ENCODE measurements at places on chromosomes 4 and X.

GRCh38 chr4:87851953-87852352 lies 19.2 kb downstream of the MEPE start:
- DNase-seq = no peak

GRCh38 chr4:80913381-80913780 lies 117.1 kb upstream of the BMP3 start:
- no peak for DNase-seq

GRCh38 chrX:49884290-49884862 lies 5.1 kb downstream of the USP27X start:
- DNase-seq = peak; percentile 72

DNA sequence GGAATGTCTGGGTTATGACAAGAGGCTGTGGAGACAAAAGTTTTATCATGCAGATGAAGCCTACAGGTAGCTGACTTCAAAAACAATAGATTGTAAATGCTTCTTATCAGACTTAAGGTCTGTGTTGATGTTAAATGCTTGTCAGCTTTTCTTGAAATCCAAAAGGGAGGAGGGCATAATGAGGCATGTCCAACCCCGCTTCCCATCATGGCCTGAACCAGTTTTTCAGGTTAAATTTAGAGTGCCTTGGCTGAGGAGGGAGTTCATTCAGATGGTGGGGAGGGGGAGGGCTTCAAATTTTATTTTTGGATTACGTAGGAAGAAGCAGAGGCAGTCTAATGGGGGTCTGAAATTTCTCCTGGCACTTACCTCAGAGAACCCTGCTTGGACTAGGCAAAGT lies 207.7 kb upstream of the HDX start:
- no peak for DNase-seq

DNA sequence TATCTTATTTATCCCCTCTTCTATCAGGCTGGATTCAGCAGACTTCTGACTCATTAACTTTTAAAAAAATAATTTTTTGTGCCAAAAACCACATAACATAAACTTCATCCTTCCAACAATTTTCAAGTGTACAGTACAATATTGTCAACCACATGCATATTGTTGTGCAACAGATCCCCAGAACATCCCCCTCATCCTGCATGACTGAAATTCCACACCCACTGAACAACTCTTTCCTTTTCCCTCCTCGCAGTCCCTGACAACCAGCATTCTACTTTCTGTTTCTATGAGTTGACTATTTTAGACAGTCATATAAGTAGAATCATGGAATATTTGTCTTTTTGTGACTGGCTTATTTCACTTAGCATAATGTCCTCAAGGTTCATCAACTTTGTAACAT lies 2.2 kb upstream of the MID2 start:
- DNase-seq = no peak

GRCh38 chr4:63492515-63492914 lies 916.7 kb downstream of the TECRL start:
- DNase-seq = no peak

DNA sequence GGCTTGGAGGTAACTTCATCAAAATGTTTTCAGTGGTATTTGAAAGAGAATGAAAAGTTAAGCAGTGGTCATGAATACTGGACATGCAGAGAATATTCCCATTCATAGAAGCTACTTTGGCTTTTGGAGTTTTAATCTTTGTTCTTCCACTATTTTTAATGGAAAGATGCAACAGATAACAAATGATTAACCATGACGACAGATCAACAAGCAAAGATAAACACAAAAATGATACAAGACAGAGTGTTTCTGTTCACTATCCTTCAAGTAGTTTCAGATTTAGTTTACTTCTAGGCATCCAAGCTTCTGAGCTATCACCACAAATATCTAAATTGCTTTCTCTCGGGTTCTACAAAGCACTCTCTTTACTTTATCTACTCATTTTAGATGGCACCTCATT lies 1004.9 kb upstream of the ADGRL3 start:
- DNase-seq = no peak

- DNase-seq = no peak
Observed at GRCh38 chrX:101206471-101206870, 13.1 kb upstream of the DRP2 start.

DNA sequence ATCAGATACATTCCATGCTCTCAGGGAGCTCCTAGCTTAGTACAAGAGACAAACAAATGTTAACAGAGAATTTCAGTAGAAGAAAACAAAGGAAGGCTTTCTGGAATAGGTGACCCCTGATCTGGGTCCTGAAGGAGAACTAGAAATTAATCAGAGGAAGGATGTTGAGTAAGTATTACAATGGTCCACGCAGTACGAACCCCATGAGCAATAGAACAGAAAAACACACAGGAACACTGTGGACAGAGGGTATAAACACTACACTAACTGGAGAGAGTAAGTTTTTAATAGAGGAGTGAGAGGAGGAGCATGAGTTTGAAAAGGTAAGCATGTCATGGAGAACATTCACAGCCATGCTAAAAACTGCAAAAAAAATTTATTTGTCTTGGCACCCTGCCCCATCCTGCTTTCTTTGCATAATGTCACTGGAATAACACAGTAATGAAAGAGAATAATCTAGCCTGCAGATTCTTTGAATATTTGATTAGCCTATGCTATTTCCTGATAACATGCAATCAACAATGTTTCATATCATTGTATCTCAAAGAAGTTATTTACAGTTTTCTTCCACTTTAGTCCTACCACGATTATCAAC lies 140.3 kb upstream of the ZXDB start:
- no peak for DNase-seq

- DNase-seq = no peak
Observed at GRCh38 chr4:126137782-126138170, 823.0 kb downstream of the FAT4 start.

- DNase-seq = no peak
Observed at GRCh38 chr4:85901500-85901899, 426.6 kb downstream of the ARHGAP24 start.

DNA sequence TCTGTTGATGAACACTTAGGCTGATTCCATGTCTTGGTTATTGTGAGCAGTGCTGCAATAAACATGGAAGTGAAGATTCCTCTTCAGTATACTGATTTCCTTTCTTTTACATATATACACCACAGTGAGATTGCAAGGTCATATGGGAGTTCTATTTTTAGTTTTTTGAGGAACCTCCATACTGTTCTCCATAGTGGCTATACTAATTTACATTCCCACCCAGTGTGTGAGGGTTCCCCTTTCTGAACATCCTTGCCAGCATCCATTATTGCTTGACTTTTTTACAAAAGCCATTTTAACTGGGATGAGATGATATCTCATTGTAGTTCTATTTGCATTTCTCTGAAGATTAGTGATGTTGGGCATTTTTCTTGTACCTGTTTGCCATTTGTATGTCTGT lies 80.5 kb upstream of the GALNT7 start:
- no peak for DNase-seq

DNA sequence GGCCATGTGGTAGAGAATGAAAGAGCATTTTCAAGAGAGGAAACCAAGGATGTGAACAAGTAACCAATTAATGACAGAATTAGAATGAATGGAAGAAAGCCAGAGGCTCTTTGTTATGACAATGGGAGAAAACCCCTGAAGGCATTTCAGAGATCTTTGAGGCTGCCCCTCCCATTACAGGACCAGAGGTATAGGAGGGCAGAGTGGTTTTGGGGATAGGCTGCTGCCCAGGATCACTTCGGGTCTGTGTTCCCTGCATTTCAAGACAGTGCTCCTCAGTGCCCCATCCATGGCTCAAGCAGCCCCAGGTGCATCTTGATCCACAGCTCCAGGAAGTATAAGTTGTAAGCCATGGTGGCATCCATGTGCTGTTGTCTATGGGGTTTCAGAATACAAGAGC lies 124.0 kb upstream of the HPF1 start:
- DNase-seq = no peak

- peak; percentile 76 for DNase-seq
Observed at GRCh38 chr4:41214136-41214824, at the start of gene APBB2. Gene APBB2, minus strand, starts transcription at chr4:41214542. Its CDS starts 181,288 bp downstream, at chr4:41033254.

DNA sequence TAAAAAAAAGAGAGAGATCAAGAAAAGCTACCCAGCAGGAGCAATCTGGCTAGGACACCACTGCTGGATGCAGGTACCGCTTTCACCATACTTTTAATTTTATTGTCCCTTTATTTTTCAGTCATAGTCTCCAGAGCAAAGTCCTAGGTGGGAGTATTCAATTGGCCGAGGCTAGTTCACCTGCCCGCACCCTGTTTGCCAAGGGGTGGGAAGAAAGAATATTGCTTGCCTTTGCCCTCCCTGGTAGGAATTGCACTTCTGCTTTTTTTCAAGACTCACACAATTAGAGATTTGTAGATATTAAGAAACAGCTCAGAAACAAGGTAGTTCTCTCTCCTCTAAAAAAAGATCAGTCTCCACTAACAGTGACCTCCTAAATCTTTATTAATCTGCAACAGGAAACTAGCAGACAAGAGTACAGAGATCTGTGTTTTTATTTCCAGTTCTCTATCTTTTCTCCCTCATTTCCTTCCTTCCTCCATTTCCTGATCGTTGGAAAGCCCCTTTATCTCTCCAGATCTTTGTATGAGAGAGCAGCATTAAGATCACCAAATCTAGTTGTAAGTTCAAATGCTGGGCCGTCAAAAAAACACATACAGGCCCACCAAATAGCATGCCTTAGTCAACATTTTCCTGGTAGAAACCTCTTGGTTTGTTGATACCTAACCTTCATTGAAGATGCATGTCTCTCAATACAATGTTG lies 9.4 kb upstream of the RPGR start:
- DNase-seq = no peak

GRCh38 chr4:143458966-143459365 lies 54.5 kb upstream of the SMARCA5 start:
- DNase-seq = no peak

GRCh38 chrX:149939655-149939904 lies 1.3 kb upstream of the EOLA2 start:
- DNase-seq = no peak

DNA sequence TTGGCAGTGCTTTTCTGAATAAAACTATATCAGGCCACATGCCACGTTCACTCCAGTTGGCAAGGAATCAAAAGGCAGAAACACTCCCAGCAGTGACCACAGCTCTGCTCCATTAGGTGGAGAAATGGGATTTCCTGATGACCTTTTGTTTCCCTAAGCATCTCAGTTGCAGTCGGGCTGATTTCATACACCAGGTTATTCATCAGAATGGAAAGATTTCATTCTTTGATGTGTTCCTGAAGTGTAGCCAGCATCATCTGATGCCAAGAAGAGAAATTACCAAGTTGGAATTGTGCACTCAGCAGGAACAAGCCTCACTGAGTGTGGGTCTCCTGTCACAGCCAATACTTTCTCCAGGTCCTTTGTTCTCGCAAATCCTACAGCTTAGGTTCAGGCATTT lies 193.7 kb downstream of the SPATA18 start:
- no peak for DNase-seq

DNA sequence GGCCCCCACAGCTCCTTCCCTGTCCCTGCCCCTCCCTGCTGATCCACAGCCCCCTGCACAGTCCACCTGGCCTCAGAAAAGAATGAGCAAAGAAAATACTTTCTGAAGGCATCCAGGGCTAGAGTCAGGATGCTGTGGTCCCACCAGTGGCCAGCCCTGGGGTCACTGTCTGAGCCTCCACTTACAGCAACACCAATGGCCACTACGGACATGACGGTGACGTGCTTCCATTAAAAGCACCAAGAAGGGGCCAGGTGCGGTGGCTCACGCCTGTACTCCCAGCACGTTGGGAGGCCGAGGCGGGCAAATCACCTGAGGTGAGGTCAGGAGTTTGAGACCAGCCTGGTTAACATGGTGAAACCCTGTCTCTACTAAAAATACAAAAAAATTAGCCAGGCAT lies 4.0 kb downstream of the JAKMIP1 start:
- no peak for DNase-seq

DNA sequence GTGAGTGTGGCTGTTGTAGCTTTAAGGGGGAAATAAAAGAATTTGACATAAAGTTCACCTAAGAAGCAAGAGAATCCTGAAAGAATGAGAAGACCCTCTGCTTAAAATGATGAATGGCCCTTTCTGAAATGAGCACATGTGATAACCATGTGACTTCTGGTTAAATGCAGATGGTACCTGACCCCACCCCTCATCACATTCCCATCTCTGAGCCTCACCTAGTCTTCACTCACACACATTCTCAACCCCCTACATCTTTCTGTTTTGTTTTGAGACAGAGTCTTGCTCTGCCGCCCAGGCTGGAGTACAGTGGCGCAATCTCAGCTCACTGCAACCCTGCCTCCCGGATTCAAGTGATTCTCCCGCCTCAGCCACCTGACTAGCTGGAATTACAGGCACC lies 31.5 kb downstream of the SEPTIN6 start:
- DNase-seq = no peak

DNA sequence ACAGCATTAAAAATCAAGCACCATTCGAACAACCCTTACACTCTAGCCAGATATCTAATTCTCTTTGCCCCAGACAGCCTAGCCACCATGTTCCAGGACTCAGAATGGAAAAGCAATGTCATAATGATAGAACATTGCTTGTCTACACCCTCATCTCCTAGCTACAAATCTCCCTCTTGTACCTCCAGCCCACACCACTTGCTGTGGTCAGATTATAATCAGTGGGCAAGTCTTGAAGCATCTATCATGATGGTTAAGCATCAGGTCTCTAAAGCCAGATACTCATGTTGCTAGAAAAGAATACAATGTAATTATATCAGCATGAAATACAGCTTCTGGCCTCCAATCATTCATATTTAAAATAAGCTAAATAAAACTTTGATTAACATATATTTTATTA lies 268.3 kb downstream of the NPFFR2 start:
- no peak for DNase-seq

DNA sequence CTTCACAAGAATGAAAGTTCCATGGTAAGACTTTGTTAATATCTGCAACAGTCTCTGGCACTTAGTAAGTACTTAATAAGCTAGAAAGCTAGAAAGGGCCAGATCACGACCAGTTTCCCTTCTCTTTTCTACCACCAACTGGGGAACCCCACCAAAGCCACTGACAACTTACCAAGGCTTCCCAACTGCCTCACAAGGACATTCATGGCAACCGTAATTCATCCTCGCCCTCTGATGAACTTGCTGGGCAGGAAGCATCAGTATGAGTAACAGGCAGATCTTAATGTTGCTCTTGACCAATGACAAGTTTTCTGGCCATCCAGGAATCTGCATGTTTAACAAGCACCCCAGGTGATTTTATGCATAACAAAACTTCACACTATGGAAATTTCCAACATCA lies 23.2 kb upstream of the ZCCHC13 start:
- DNase-seq = no peak
